ENCODE measurements at places on chromosomes 11 and 22.

DNA sequence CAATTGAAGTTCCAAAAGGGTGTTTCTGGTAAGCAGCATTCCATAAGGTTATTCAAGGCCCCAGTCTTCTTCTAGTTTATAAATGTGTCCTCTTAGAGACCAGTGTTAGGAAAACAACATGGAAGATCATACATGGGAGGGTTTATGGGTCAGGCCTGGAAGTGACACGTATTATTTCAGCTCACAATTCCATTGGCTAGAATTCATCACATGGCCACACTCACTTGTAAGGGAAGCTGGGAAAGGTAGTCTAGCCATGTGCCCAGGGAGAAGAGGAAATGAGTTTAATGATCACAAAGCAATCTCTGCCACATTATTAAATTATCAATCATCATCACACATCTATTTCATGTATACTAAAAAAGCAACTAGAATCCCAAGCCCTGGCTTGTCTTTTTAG lies 181.7 kb upstream of the TBCEL start:
- DNase-seq: no peak

DNA sequence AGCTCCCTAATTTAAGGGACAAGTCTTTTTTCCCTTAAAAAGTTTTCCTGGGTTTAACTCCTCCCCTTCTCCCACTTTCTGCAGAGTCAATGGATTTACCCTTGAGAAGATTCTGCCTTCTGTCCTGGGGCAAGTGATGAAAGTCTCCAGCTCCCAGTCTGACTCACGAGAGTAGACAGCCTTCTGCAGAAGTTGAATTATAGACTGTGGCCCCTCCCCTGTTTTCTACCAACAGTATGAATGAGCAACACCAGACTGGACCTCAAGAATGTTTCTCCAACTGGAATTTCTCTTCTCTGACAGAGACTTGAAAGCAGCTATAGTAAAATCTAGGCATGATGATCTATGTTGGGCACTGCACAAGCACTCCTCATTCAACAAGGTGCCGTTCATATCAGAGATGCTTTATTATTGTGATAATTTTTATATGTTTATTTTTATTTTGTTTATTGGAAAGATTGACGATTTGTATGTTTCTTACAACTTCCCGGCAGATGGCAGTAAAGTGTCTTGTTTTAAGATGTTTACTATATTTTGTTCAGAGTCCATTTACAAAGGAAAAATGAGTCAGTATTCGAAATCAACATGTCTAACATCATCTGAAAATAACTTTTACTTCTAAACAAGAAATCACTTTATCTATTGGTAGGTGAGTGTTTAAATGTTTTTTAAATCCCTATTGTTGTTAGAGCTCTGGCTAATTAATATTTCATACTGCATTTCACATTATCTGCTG lies 56.6 kb downstream of the LMO2 start:
- DNase-seq: peak; percentile 76

- DNase-seq: no peak
Measured at GRCh38 chr22:29872144-29872893, 10.7 kb upstream of the MTMR3 start.

DNA sequence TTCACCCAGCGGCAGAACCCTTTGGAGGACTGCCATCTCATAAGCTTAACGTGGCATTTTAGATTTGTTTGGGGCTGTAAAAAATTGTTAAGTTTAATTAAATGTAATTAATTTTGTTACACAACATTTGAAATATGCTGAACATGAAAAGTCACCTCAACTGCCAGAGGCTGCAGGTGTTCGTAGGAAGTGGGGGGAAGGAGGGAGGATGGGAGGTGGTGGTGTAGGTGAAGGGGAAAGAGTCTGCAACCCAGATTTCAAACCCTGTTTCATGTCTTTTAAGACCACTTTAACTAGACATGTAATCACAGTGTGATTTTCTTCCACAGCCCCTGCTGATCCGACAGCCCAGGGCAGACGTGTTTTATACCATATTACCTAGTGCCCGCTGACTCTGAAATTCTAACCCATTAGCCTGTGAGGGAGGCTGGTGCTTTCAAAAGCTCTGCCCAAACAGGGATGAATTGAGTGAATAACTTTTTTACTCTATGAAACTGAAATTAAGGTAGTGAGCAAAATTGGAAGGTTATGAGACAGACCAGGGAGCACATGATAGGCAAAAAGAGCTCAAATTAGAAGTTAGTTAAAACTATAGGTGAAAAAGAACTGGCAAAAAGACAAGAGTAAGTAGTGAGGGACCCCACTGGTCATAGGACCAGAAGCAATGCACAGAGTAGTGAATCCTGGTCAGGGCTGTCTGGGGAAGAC lies 279.8 kb downstream of the DDX10 start:
- no peak for DNase-seq

DNA sequence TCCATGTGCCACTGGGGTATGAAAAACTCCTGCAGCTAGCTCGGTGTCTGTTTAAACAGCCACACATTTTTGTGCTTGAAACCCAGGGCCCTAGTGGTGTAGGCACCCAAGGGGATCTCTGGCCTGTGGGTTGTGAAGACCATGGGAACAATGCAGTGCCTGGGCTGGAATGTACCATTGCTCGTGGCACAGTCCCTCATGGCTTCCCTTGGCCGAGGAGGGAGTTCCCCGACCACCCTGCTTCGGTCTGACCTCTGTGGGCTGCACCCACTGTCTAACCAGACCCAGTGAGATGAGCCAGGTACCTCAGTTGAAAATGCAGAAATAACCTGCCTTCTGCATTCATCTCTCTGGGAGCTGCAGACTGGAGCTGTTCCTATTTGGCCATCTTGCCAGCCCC lies 214.0 kb downstream of the TRPC6 start:
- DNase-seq: no peak

DNA sequence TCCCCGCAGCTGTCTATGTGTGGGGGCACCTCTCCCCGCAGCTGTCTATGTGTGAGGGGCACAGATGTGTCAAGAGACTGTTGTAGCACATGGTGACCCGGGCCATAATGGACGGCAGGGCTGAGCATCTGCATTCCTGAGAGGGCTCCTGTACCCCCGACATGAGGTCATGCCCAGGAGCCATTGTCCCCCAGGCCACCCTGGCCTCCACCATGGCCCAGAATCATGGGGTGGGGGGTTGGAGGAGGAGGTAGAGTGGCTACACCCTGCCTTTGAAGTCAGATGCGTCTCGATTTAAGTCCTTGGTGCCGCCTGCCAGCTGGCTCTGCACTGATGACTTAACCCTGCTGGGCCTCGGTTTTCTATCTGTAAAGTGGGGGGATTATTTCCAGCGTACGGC lies 49.1 kb downstream of the ARHGAP8 start:
- DNase-seq: no peak

DNA sequence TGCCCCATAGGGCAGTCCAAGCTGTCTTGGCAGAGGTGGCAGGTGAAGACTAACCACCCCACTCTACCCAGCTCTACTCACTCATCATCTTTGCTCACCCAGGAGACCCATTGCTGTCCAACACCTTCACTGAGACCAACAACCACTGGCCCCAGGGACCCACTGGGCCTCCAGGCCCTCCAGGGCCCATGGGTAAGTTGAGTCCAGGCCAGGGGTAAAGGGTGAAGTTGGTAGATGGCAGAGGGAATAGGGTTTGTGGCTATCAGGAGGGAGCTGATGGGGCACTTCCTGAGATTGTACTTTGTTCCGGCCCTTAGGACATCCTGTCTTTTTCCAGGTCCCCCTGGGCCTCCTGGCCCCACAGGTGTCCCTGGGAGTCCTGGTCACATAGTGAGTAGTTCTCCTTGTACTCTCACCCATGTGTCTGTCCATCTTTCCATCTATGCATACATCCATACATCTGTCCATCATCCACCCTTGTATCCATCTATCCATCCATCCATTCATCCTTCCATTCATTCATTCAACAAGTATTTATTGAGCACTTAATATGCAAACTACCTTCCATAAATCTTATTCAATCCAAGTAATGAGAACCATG lies 27.7 kb downstream of the EMID1 start:
- DNase-seq: no peak

GRCh38 chr22:37582526-37582925 lies 2.6 kb upstream of the LGALS2 start:
- DNase-seq: no peak

DNA sequence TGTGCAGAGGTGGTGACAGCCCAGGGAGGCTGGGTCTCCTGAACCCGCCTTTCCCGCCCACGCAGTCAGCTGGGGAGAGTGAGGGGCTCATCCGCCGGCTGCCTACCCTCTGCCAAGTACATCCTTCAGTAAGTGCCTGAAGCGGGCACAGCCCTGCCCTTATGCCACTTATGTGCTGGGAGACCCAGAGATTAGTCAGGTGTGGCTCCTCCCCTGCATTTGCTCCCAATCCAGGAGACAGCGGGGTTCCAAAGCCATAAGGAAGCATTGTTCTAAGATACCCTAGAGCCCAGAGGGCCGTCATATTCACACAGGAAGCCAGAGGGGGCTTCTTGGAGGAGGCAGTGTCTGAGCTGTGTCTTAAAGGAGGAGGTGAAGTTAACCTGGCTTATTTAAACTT lies 5.8 kb upstream of the PPP6R3 start:
- DNase-seq: no peak

DNA sequence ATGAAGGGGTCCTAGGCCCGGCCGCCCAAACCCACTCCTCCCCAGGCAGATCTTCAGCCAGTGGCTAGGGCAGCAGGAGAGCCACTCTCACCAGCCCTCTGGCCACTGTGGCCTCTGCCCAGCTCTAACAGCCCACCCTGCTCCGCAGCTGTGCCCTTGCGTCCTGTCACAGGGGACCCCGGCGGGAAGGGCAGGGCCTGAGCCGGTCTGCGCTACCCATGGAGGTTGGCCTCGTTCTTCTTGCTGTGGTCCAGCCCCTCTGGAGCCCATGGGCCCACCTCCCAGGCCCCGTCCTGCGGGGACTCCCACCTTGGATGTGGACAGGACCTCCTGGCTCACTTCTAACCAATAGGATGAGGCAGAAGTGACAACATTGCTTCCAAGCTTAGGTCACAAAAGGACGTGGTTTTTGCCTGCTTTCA lies 38.3 kb upstream of the TH start:
- no peak for DNase-seq

DNA sequence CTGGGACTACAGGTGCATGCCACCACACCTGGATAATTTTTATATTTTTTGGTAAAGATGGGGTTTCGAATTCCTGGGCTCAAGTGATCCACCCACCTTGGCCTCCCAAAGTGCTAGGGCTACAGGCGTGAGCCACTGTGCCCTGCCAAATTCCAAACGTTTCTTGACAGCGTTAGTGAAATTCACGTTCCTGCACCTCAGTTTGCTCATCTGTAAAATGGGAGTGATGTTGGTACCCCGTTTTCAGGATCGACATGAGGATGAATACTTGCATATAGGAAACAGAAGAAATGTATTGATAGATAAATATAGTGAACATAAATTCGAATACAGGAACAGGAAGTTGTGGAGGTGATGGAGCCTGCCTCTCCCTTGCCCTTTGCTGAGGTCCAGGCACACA lies 10.2 kb upstream of the LTO1 start:
- DNase-seq: no peak

- no peak for DNase-seq
Measured at GRCh38 chr11:14854057-14854456, 38.0 kb downstream of the CYP2R1 start.

DNA sequence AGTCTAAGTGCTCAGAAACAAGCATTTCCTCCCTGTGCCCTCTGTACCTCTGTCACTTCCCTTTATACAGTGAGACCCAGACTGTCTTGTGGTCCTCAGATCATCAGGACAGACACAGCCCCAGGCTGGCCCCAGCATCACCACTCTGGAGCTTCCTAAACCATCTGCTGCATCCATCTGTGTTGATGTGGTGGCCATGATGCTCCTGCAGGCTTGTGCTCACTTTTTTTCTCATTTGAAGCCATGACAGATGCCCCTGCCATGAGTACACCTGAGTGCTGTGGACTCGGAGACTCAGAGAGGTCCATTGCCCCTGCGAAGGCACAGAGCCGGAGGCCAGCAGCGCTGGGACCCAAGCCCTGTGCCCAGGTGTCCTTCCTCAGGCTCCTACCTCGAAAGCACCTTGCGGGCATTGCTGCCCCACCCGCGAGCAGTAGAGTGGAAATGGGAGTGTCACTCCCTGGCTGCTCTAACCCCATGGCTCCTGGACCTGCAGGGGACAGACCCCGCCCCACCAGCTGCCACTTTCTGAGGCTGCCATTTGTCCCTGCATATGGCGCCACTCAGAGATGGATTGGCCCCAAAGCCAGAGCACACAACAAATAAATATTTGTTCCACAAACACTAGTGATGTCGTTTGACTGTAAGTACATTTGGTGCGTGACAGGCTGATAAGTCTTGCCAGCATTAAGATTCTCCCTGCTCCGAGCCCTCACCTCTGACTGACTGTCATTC lies 593.5 kb downstream of the TBC1D22A start:
- DNase-seq: no peak

- DNase-seq: no peak
Measured at GRCh38 chr22:31286360-31287255, 5.7 kb downstream of the PIK3IP1 start.

GRCh38 chr22:23380230-23380573 lies 199.9 kb downstream of the IGLL1 start:
- no peak for DNase-seq

- no peak for DNase-seq
Measured at GRCh38 chr11:19751055-19751454, 38.4 kb downstream of the NAV2 start.
